ENCODE measurements at places on chromosomes 1 and 21.

DNA sequence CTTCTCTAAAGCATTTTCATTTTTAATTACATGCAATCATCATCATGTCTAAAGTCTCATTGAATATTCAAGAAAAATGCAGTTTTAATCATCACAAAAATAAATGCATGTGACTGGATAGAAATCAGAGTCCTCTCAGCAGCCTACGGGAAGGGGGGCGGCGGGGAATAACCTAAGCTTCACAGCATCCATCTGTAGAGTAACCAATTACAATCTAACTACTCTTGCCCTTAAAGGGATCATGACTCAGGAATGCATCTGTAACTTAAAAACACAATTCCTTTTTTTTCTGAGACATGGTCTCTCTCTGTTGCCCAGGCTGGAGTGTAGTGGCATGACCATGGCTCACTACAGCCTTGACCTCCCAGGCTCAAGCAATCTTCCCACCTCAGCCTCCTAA is 22.6 kb downstream of the MTF1 start:
- DNase-seq: no peak

DNA sequence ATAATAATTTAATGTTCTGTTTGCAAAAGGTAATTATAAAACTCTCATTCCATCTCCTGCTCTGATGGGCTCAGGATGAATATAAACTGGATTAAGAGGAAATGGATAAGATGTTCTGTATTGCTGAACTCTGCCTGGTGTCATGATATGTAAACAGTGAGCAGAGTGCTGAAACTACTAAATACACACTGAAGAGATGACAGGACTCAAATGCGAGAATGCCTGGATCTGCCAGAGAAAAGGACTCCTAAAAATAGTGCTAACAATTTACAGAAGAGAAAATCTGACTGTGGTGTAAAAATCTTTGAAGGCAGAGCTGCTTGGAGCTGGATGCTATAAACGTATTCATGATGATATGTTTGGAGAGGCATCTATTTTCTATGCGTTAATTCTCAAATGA is 303.2 kb downstream of the RWDD3 start:
- no peak for DNase-seq

DNA sequence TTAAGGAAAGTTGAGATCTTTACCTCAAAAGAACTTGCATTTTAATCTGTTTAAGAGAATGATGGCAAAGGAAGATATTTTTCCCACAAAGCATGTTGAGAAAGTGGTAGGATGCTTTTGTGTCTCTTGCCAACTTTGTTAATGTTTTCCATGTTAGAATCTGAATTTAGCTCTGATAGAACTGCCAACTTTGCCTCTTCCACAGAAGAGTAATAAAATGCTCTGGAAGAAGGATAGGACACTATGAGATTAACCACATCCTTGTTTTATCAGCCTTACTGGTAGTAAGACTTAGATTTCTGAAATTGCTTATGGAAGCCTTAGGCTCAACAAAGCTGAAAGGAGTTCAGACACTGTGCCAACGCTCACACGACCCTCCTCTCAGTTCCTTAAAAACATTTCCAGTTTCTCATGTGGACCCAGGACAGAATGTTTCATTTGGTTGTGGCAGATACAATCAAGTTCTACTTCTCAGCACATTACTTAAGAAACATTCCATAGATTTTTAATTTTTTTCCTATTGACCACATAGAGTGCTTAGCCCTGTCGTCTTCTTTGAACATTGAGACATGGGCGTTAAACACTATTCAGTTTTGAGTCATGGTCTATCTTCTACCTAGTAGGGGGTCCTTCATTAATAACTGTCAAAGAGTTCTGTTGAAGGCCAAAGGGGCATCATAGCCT is 59.0 kb downstream of the MTR start:
- DNase-seq: peak; percentile 62

DNA sequence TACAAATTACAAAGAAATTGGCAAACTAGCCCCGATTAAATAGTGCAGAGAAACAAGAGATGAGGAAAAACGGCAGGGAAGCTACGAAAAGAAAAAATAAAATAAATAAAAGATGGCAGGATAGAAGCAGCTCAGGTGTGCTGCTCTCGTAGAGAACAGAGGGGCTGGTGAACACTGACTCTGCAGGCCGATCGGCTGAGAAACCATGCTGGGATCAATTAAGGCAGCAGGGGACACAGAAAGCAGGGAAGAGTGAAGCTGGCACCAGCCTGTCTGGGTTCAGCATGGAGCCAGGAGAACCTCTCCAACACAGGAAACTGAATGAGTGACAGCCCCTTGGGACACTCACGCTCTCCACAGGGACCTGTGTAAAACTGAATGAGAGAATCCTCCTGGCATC is 39.5 kb upstream of the TMPRSS15 start:
- no peak for DNase-seq

GRCh38 chr1:225835856-225836255 is 25.9 kb downstream of the EPHX1 start:
- DNase-seq: no peak

DNA sequence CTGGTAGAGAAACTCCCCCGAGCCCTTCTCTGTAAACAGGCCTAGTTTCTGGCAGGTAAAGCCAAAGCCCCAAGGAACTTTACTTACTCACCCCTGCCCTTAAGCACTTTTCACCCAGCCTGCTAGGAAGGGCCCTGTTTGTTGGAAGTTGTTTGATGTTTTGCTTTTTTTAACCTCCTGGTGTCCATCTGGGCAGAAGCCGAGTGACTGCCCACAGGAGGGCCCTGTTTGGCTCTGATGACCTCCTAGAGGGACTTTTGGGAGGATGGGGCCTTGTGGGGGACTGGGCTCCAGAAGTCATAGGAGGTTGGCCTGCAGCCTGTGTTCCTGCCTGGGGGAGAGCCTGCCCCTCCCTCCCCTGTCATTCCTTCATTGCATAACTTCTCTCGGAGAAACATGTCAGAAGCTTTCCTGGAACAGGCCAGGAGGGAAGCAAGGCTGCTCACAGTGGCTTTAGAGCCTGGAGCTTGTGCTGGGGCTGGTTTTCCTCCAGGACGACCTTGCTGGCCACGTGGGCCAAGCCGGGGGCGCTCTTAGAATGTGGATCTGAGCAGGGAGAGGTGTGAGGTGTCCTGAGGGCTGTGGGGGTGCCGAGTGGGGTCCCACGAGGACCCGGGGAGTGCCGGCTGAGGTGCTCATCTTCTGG is 33.9 kb downstream of the COQ8A start:
- peak; percentile 10 for DNase-seq

GRCh38 chr1:47997289-47998200 is at the start of gene TRABD2B:
TRABD2B (minus strand) TSS chr1:47997385.
- DNase-seq: peak; percentile 19

DNA sequence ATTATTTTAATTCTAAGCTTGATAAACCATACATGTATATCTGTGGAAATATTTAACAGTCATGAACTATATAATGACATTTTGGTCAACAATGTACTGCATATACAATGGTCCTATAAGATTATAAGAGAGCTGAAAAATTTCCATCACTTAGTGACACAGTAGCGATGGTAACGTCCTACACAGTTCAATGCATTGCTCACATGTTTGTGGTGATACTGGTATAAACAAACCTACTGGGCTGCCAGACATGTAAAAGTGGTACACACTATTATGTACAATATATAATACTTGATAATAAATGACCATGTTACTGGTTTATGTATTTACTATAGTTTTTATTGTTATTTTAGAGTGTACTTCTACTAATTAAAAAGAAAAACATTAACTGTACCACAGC is 841.9 kb downstream of the LTN1 start:
- DNase-seq: no peak

DNA sequence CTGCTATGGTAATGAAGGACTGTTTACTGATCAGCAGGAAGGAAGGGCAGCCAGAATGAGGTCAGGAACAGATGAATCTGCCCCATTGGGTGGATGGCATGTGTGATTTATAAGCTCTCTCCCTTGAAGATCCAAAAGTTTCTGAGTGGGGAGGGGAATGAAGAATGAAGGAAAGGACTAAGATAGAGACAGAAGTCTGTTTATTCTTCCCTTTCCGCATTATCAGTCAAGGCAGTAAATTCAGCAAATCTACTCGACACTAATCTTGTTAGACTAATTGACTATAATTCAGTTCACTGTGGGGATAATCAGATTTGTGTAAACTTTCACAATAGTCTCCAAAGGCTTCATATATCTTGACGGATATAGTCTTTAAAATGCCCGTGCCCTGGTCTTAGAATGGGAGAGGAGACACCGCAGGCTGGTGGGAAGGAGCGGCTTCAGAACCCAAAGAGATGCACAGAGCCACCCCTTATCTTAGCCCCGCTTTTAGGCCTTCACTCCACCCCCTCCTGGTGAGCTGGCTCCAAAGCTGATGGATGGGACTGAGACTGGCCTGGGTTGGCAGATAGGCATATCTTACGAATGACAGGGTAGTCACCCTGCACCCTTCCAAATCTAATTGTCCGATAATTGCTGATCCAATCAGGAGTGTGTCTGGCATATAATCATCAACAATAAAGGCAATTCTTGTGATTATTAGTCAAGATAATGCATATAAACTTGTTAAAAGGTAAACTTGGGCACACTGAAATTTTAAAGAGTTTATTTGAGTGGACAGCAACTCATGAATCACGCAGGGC is 76.0 kb upstream of the PPM1J start:
- DNase-seq: no peak

DNA sequence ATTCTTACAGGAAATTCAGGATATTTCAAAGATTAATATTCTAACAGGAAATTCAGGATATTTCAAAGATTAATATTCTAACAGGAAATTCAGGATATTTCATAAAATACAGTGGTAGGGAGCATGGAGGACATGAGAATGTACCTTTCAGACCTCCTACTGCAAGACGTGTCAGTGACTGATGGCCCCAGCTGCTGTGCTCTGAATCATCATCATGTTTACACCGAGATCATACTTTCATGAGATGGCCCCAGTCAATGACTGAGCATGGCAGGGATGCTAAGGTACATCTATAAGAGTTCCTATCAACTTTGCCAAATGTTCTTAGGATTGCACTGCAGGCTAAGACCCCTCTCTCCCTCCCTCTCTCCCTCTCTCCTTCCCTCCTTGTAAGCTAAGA is 69.0 kb downstream of the HFM1 start:
- DNase-seq: no peak

- DNase-seq: no peak
Measured at GRCh38 chr1:191498318-191498717, 659.9 kb upstream of the RGS18 start.

DNA sequence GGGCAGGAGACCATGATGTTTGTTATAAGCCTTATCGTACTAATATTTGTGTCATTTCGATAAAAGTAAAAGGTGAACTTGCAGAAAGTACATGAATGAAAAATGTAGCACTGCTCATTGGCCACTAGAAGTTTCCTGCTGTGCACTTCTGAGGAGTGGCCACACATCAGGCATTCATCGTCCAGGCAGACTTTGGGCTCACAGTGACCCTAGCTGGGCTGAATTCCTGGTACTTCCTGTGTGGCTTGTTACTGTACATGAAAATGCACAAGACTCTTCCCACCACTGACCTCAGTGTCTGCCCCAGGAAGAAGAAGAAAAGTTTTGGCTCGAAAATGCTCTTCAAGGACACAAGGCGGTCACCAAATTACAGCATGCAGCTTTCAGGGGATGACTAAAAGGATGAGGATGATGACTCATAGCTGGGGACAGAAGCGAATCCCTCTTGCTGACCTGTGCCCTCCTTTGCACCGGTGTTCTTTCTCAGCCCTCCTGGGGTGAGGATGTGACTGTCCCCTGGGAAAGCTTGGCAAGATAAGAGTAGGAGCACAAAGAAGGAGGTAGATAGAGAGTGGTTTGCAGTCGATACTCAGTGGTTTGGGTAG is 252.4 kb upstream of the KAZN start:
- no peak for DNase-seq

GRCh38 chr1:229716069-229716468 is 90.0 kb downstream of the URB2 start:
- no peak for DNase-seq

DNA sequence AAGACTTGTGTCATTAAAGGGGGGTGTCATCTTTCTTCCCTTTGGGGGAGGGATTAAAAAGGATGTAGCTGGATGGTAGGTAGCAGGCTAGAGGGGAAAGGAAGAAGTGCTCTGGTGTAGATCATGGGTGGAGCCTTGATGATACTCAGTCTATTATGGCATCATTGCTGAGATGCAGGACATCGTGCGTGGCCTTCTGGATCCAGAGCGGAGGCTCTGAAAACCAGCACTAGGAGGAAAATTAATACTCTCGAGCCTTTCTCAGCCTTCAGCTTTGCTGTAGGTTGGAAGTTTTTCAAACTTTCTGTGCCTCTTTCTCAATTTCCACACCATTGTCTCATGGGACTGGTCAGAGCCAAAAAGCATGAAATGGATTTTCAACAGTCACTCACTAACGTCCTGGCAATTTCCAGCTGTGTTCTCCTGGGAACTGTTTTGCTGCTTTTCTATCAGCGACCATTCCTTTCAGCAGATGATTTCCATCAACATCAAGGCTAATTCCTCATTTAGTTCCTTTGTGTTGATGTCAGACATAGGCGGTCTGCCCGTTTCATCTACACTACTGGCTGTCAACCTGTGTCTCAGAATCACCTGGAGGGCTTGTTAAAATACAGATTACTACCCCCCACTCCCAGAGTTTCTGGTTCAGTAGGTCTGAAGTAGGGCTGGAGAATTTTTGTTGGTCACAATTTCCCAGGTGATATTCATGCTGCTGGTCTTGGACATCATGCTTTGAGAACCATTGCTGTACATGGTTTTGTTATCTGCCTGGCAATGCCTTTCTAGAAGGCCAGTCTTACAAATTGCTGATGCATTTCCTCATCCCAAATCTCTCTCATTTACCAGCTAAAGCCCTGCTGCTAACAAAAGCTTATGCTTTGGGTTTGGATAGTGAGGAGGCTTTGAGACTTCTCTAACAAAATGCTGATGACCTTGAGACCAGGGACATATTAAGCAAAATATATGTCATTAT is 7.7 kb downstream of the CACNA1E start:
- no peak for DNase-seq

DNA sequence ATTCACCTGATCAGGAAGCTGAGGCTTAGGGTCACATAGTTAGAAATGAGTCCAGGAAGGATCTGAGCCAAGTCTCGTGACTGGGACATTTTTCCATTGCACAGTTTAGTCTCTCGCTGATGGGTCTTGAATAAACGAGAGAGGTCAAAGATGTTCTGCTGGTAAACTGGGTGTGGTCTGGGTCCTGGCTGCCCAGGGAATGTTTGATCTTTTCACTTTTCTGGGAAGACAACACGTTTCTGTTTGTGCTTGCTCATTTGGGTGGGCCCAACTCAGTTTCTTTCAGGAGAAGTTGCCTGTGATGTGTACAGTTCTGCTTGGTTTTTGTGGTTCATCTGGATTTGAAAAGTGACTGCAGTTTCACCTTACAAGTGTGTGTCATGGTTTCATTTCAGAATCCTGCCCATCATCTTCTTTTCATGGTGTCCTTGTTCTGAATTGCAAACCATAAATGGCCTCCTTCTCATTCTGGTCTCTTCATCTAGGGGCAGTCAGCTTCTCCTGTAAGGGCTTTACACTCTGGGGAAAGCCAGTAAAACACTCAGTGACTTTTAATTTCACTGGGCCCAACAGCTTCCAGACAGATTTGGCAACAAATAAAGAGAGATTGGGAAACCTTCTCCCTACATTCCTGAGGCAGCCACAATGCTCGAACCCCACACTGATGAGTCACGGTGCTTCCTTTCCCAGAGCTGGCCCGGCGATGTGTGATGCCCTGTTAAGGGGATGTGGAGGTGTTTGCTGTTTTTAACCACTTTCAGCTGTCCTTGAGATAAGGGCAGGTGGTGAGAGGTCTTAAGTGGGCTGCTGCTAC is 7.2 kb upstream of the TACSTD2 start:
- peak; percentile 91 for DNase-seq

GRCh38 chr21:33245289-33245918 is 15.7 kb downstream of the IFNAR2 start:
- no peak for DNase-seq

- DNase-seq: no peak
Measured at GRCh38 chr1:115089420-115090185, at the start of gene TSPAN2. TSPAN2 (minus strand) TSS chr1:115089503; CDS start chr1:115089432, 71 bp downstream.

Data from GM04504 (cell line).